Hepatic stellate cell (primary cell): ENCODE measurements at places on chromosomes 5 and 9.

DNA sequence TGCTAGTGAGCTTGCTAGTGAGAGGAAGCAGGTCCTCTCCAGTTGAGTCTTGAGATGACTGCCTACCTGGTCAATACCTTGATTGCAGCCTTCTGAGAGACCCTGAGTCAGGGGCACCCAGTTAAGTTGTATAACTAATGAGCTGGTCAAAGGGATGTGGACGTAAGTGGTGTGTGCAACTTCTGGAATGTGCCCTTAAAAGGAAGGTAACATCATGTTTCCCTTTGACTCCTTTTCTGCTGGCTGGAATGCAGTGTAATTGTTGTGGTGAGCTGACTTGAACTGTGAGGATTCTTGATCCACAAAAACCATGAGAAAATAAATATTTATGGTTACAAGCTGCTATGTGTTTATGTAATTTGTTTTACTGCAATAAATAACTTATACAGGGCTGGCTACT lies 2.4 kb upstream of the SNX2 start:
- DNase-seq, result no peak

DNA sequence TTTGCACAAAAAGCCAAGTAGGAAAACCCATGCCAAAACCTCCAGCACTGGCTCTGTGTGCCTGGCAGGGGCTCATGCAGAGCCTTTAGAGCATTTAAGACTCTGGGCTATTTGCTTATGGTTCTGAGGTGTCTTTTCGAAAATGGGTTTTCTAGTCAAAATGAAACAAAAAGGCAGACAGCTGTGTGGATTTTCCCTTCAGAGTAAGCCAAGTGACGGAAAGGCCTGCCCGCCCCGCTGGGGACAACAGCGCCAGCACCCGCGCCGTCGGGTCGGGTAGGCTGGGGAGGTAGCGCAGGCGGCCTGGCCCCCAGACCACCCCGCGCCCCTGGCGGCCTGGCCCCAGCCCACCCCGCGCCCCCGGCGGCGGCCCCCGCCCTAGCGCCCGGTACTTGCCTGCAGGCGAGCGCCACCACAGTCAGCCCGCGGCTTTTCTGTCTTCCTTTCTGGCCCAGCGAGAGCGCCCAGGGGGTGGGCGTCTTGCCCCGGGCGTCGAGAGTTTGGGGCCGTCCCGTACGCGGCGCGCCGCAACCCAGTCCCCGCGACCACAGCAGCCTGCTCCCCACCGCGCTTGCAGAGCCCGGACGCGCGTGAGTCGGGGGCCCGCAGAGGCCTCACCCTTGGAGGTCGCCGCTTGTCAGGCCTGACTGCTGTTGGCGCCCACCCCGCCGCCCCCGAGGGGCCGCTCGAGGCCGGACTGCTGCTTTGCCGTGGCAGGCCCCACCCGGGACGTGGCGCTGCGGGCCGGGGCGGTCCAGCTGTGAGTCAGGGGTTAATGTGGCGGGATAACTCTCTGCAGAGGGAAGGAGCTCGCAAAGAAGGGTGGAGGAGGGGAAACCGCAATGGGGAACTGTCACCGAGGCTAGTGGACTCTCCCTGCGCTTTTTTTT lies at the start of gene TICAM2:
Gene TICAM2, minus strand, starts transcription at position 779 of the 890 bp plus-strand sequence. CDS start 21,223 bp downstream, outside the sequence.
- peak; percentile 70 for DNase-seq

- no peak for DNase-seq
These were observed 102.2 kb downstream of the GCNT1 start for GRCh38 chr9:76561050-76561713.

DNA sequence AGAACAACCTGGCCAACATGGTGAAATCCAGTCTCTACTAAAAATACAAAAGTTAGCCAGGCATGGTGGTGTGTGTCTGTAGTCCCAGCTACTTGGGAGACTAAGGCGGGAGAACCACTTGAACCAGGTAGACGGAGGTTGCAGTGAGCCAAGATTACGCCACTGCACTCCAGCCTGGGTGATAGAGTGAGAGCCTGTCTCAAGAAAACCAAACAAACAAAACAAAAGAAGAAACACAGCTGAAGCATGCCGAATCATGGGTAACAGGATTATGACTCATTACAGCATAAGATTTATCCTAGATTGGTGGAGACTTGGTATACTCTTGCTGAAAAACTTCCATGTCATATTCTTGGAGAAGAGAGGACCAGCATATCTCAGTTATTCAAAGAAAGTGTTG lies 236.7 kb upstream of the CCNH start:
- no peak for DNase-seq

DNA sequence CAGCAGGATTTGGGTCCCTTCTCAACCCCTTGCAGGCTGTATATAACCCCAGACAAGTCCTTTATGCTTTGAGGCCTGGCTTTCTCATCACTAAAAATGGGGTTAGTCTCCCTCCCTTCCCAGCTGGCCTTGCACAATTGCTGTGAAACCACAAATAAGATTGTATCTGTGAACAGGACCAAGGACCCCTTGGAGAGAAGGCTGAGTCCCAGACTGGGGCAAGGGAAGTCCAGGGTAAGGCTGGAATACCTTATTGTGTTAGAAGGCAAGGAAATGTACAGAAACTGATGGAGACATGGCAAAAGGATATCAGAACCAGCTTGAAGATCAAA lies 11.4 kb downstream of the MACROH2A1 start:
- DNase-seq, result no peak
